ENCODE measurements at places on chromosomes 2 and 18. TPM values are rescaled to one million over a fixed set of nuclear protein-coding genes. Genes with fewer than 3 reads are reported as not detected.

The ATG16L1 gene
- 24.6 TPM for total RNA-seq

The CRYGD gene
- total RNA-seq = not detected

The CD28 gene
- total RNA-seq = 175 TPM

The CSRNP3 gene
- total RNA-seq = not detected

The RAB10 gene
- 160 TPM for total RNA-seq

- no peak for DNase-seq
These were observed 139.5 kb upstream of the LRP1B start for GRCh38 chr2:142270291-142270690.

DNA sequence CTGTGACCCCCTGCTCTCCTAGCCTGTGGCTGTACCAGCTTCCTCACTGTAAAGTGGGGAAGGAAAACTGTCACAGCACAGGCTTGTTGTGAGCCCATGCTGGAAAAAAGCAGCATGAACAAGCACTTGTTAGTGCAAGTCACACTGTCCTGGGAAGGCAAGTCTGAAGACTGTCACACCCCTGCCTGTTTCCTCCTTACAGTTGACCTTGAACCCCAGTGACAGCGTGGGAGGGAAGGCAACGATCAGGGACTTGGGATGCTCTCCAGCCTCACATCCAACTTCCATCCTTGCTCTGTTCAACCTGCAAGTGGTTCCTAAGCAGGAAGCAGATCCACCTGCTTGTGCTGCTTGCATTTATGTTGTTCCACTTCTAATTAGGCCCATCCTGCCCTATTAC is 311.3 kb upstream of the KLHL29 start:
- DNase-seq = no peak

DNA sequence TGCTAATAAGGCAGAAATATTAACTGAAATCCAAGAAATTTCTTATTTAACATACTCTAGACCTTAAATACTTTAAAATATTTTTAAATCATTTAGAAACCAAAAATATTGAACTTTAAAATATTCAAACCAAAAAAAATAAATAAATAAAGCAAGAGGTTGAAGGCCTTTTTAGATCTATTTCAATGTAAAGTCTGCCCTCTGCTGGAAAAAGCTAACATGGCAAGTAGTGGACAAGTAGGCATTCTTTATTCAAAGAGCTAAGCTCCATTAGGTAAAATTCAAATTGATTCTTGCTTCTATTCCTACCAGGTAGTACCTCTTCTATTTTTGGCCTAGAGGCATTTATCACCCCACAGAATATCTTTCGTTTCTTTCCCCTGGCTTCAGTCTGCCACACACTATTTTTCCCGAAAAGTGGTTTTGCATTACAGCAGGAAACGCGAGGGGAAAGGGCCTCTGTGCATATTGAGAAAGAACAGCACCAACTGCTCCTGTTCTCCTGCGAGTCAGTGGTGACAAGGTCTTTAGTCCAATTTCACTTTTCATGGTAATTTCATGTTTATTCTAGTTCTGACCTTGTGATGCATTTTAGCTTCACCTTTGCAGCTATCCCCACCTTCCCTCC is 20.4 kb downstream of the IFIH1 start:
- DNase-seq = peak; percentile 67

GRCh38 chr2:219452361-219453317 is 18.0 kb downstream of the SPEG start:
- no peak for DNase-seq

- DNase-seq = no peak
These were observed 418.8 kb upstream of the HS6ST1 start for GRCh38 chr2:128737546-128737826.

DNA sequence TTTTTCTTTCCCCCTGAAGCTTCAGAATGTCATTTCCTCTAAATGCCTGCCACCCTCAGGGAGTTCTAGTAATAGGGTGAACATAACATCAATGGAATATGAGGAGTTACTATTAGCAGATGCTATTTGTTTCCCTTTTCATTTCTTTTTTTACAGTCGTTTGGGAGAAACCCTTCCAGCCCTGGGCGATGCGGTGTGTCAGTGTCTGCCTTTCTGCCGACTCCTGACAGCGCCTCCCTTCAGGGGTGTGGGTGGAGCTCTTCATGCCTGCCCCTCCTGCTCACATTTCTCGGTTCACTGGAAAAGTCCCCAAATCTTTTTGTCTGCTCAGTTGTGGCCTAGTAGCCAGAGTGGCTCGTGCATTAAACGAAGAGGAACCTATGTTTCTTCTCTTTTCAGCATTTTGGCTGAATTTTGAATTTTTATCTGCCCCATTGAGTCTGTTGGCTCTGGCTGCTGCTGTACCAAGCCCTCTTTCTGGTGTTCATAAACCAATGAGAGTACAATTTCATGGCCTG is 72.3 kb downstream of the FMNL2 start:
- DNase-seq = peak; percentile 59

DNA sequence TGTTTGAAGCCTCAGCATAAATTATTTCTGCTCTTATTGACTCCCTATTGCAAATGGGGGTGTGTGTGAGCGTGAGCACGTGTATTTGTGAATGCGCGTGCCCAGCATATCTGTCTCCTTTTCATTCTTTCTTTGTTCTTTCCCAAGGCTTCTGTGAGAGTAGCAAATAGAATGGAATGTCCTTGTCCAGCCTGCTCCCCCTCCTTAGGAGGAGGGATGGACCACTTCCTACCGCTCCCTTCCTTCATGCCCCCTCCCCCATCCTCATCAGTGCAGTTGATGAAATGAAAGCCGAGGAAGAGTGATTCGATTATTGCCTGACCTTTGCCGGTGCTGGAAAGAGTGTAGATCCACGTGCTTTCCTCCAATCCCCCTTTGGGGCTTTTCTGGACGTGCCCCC is 102.0 kb downstream of the CPO start:
- DNase-seq = no peak

GRCh38 chr2:212158081-212158480 is 380.5 kb downstream of the ERBB4 start:
- no peak for DNase-seq

- DNase-seq = no peak
These were observed 353 bp upstream of the NUP35 start for GRCh38 chr2:183123959-183124221.

DNA sequence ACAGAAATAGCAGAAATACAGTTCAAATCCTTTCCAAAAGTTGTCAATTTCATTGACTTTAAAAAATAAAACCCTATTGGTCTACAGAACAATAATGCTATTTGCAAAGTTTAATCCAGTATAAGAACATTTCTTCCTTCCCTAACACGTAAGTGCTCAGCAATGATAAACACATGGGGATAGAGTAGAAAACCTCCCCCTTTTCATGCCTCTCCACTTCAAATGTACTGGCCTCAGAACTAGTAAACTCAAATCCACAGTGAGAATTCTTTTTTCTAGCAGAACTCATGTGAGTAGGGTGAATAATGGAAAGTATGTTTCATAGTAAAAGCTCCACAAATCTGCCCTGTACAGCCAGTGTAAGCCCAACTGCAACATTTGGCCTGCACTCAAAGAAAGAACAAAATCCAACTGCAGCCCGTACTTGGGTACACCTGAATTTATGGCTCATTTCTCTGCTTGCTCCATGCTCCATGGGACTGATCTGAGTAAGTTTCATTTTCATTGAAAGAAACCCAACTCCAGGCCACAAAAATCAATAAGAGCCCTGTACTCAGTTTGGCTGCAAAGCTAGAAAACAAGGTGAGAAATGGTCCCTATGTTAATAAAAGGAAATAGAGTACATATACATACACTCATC is 115.0 kb upstream of the RMDN2 start:
- DNase-seq = no peak

GRCh38 chr2:240564561-240565332 is 3.5 kb upstream of the RNPEPL1 start:
- DNase-seq = peak; percentile 70

DNA sequence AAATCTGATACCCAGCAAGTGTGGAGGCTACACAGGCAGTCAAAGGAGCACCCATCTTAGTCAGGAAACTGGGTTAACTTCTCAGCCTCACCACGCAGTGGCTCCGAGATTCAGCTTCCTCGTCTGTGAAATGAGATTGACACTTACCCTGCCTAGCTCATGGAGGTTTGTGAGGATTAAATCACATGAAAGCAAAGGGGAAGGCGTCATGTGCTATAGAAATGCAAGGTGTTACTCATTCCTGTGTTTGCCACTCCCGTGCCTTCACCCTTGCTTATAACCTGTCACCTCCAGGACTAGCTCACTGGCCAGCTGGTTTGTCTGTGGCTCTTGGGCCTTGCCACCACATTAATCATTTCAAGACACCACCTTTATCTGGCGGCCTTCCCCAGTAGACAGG is 118.9 kb upstream of the FOSL2 start:
- peak; percentile 17 for DNase-seq

GRCh38 chr2:60479226-60480088 is 74.0 kb downstream of the BCL11A start:
- no peak for DNase-seq

Measured in activated CD4-positive, alpha-beta T cell treated with anti-CD3 and anti-CD28 coated beads for 36 hours (primary cell).